ENCODE measurements at places on chromosomes 6 and 20. TPM values are rescaled to one million over a fixed set of nuclear protein-coding genes. Genes with fewer than 3 reads are reported as not detected.

Gene SLC22A2
- 0.43 TPM for total RNA-seq

DNA sequence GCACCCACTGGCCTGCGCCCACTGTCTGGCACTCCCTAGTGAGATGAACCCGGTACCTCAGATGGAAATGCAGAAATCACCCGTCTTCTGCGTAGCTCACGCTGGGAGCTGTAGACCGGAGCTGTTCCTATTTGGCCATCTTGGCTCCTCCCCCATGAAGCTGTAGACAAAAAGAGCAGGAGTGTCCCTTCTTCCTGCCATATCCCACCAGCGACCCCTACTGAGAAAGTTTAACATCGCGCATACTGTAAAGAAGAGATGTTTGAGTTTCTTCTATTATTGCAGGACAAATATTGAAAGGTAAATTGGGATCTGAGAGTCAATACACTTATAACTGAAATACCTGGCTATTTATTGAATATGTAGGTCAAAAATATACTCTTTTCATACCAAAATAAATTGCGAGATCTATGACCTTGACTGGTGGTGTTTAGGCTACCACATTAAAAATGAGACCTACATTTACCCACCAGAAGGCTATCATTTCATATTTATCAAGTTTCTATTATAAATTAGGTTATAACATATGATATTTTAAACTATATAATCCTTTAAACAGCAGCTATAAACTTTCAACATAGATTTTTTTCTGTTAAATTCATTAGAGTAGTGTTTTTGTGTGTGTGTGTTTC is 586.3 kb downstream of the HTR1B start:
- DNase-seq: no peak

GRCh38 chr6:132300323-132300949 is 100.8 kb downstream of the MOXD1 start:
- DNase-seq: no peak

DNA sequence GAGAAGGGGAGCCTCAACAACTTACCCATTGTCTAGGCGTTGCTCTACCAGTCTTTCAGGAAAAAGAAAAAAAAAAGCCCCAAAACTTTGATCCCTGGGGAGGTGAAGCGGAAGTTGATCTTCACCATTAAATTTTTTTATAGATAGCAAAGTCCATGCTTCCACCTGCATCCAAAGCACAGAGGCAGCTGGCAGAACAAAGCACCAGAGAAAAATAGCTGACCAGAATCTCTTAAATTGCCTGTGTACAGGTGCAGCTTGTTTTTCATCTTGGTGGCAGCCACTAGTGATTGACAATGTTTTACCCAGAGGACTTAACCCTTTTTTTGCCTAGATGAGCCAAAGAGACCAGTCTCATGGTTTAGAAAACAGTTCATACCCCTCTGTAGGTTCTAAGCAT is 86.0 kb downstream of the MYB start:
- DNase-seq: no peak

DNA sequence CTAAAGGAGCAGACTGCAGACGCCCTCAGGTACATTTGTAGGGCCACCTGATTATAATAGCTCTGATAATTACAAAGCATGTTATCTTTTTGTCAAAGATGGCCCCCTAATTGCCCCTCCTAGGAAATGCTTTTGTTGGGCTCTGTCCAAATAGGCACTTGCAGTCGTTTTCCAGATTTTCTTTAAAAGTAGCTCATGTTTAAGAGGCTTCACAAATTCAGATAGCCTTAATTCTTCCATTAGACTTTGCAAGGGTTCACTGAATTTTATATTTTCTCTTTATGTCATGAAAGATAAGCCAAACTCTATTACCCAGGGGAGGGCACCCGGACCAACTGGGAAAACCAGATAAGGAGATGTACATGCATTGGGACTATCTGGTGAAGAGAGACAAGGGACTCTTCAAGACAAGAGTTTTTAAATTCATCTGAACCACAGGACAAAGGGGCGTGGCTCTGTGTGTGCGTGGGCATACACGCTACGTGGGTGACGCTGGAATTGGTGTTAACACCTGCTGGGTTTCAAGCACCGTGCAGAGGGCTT is 95.6 kb downstream of the TOX2 start:
- DNase-seq: no peak

Gene LAMA4
- 189 TPM for total RNA-seq

Gene PTK7
- total RNA-seq: 3.0 TPM

- DNase-seq: peak; percentile 99
Observed at GRCh38 chr6:96897396-96898240, at the start of gene NDUFAF4. TSS of gene NDUFAF4 (minus strand) at chr6:96897891. CDS start at chr6:96897801, 90 bp downstream.

Gene CLPSL2
- total RNA-seq: not detected

GRCh38 chr6:100456908-100457235 is 7.8 kb downstream of the SIM1 start:
- DNase-seq: no peak

GRCh38 chr20:39849664-39850063 is 839.4 kb downstream of the MAFB start:
- DNase-seq: peak; percentile 95

Measured in posterior vena cava (tissue), 2 donors.